GF-D8 (cell line): ENCODE measurements at places on chromosomes 2 and 18.

- no peak for DNase-seq
These were observed 51.5 kb downstream of the PLEKHB2 start for GRCh38 chr2:131156452-131157149.

- no peak for DNase-seq
These were observed 15.6 kb upstream of the TMEM18 start for GRCh38 chr2:692767-693166.

DNA sequence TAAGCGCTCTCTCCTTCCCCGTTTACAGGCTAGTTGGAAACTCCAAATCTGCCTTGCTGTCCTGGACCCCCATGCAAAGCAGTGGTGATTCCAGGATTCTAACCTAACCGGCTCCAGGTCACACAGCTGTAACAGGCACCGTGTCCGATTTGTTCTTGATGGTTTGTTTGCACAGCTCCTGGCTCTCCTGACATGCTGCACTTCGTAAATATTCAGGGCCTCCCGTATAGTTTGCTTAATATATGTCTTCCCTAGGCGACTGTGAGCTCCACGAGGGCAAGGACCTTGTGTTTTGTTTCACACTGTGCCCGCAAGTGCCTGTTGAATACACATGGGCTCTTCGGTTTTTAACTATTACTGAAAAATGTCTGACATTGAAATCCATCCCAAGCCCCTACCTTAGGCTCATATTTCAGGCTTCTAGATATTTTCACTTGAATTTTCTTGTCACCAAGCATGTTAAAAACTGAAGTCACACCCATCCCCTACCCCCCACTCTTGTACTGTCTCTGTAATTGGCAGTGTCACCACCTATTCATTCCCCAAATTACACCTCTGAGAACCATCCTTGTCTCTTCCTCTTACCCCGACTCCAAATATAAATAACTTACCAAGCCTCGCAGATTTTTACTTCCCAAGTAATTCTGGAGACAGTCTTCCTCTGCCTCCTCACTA lies 1.0 kb upstream of the PUM2 start:
- no peak for DNase-seq

DNA sequence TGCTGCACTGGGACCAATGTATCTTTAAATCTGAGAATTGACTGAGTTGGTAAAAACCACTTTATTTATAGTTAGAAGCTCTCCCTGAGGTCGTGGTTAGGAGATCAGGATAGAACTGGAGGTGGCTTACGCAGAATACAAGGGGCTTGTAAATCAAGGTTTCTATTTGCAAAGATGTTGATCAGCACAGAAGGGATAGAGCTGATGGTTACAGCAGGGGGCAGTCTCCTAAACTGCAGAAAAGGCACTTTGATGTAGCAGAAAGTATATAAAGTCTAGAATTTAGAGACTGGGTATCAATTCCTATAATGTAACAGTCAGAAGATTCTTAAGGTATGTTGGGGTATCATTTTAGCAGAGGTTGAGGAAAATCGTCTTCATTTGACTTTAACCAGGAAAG lies 25.2 kb upstream of the ACVR1 start:
- DNase-seq, result no peak

GRCh38 chr2:16774980-16775898 lies 109.6 kb upstream of the CYRIA start:
- DNase-seq, result no peak

DNA sequence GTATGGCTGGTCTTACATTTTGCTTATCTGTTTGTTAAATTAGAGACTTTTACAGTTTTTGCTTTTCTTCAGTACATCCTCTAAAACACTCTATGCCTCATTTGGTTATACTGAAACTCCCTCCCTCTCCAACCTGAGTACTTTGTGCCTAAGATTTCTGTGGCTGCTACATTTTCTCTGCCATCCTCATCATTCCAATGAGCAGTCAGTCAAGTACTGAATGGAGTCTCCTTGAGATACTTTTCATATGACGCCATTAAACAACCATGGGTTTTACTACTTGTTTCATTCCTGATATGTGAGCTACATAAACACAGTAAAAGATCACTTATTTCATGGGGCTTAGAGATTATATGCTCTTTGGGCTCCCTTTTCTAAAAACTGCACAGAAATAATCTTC lies 196.7 kb upstream of the EPC2 start:
- DNase-seq, result no peak

GRCh38 chr2:65782996-65783650 lies 350.7 kb upstream of the SPRED2 start:
- no peak for DNase-seq
